Activated CD4-positive, alpha-beta T cell treated with anti-CD3 and anti-CD28 coated beads, Interleukin-2, Interleukin-6, amounts not matched to agents 100 ng/mL and 50 ng/mL, durations not matched to agents 16 hours and 8 hours (primary cell): ENCODE measurements at places on chromosomes 13 and 19.

DNA sequence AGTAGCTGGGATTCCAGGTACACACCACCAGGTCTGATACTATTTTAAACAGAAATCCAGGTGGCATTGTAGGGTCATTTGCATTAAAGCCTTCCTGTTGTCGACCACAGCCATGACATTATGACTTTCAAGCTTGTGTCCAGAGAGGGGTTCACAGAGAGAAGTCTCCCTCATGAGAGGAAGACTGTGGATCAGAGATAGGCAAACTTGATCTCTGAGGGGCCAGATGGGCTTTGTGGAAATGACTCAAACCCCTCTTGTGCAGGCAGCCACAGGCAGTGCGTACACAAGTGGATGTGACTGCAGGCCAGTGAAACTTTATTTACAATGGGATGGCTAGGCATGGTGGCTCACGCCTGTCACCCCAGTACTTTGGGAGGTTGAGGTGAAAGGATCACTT, 27.8 kb upstream of the F2RL3 start:
- DNase-seq: no peak

GRCh38 chr13:100240109-100240779, 151.4 kb downstream of the PCCA start:
- DNase-seq: no peak

DNA sequence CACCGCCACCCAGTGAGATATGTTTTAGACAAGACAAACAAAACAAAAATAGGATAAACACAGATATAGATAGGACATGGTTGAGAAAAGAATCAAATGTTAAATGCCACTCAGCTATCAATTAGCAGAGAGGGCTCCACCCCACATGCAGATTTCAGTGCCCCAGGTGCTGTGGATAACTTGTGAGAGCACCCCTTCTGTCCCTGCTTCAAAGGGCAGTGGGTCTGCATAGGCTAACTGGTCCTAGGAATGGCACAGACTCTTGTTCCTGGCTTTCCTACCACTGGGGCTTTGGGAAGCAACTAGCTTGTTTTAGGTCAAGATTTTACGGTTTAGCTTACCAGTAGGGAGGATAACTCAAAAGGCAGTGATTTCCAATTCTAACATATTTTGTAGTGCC, 460.3 kb downstream of the TSHZ3 start:
- DNase-seq: no peak

- peak; percentile 30 for DNase-seq
Measured at GRCh38 chr13:50085063-50085462, 69.8 kb downstream of the KCNRG start.

GRCh38 chr13:37039896-37040295, 19.6 kb downstream of the SUPT20H start:
- no peak for DNase-seq

GRCh38 chr13:80134346-80134745, 206.6 kb downstream of the SPRY2 start:
- no peak for DNase-seq

DNA sequence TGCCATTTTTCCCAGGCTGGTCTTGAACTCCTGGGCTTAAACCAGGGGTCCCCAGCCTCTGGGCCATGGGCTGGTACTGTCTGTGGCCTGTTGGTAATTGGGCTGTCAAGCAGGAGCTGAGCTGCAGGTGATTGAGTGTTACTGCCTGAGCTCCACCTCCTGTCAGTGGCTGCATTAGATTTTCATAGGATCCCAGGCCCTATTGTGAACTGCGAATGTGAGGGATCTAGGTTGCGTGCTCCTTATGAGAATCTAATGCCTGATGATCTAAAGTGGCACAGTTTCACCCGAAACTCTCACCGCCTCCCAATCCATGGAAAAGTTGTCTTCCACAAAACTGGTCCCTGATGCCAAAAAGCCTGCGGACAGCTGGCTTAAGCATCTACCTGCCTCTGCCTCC, 16.6 kb upstream of the ZNF536 start:
- DNase-seq: no peak

DNA sequence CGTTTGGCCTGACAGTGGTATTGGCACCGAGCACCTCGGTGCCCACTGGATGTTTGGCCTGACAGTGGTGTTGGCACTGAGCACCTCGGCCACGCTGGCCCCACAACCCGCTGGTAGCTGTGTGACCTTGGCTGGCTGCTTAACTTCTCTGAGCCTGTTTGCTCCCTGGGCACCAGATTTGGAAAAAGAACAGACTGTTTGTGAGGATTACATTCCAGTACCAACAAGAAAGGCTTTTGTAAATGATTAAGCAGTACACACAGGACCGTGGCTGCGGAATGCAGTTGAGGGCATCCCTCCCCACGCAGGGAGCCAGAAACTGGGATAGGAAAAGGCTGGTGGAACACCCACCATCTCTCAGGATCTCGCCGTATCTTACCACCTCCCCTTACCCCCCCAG, 31.9 kb downstream of the SLC25A42 start:
- no peak for DNase-seq

DNA sequence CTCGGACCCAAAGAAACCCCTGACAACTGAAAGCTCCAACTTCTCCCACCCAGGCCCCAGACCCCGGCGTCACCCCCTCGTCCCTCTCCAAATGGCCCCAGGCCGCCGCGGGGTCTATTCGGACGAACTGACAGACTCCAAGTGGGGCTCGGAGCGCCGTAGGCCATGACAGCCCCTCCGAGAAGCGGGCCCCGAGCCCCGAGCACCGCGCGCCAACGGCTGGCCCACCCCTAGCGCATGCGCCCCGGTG, 360 bp downstream of the DDX39A start:
- DNase-seq: peak; percentile 88

DNA sequence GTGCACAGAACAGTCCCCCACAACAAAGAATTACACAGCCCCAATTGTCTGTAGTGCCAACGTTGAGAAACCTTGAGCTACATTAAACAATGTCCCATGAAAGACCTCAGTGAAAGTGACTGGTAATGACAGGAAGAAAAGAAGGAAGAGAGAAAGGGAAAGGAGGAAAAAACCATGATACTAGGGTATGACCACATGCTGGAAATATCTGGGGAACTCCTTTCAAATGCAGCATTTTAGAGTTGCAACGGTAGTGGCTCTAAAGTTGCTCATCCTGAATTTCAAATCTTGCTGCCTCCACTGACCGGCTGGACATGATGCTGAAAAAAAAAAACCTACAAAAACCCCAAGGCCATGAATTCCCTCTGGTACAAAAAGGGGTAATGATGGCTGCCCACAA, 26.5 kb downstream of the FPR3 start:
- DNase-seq: no peak

GRCh38 chr19:54481326-54481930, 8.3 kb upstream of the CDC42EP5 start:
- DNase-seq: peak; percentile 52

DNA sequence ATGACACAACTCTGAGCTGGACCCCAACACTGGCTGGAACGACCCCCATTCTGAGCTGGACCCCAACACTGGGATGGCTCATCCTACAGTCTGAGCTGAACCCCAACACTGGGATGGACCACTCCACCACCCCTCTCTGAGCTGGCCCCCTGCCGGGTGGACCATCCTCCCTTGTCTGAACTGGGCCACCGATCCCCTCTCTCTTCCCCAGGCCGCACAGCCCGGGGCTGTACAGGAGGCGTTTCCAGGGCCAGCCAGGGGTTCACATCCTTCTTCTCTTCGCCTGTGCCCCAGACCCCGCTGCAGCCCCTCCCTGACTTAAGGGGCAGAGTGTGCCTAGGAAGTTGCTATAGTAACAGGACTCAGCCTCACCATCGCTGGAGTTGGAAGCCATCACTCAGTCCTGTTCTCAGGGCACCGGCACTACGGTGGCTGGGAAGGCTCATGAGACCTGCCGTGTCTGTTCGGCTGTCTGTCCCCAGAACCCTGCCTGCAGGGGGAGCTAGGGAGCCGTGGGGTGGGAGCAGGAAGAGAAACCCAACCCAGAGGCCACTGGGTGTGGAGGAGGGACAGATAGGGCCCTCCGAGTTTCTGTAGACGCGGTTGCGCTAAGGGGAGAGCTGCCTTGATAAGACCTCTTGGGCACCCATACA, 3.7 kb downstream of the PRKACA start:
- DNase-seq: peak; percentile 79

DNA sequence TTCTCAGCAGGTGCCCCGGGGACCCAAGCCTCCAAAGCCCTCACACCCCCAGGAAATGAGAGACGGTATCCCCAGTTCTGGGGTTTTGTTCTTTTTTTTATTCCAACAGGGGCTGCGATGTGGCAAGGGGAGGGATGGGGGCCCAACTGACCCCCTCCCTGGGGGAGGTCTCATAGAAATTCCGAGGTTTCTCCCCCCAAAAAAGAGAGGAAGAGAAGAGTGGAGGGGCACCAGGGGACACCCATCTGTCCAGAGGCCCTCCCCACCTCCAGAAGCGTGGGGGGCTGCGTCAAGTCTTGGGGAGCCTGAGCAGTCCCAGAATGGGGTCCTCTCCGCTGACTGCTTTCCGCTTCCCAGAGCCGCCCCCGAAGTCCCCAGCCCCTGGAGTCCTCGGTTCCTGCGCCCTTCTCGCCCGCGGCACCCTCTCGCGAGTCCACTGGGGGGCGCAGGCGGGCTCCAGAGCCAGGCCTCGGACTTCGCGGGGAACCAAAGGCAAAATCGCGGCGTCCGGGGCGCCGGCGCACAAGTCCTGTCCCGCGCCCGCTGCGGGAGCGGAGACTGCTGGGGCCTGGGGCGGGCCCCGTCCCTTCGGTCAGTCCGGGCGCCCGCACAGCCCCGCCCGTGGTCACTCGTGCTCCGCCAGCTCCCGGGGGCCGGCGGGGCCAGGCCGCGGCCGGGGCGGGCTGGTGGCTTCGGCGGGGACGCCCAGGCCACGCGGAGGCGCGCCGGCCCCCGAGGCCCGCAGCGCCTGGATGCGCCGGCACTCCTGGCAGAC, 4.4 kb upstream of the ATP1A3 start:
- peak; percentile 63 for DNase-seq

- no peak for DNase-seq
Measured at GRCh38 chr13:113528101-113528812, 37.7 kb upstream of the DCUN1D2 start.

DNA sequence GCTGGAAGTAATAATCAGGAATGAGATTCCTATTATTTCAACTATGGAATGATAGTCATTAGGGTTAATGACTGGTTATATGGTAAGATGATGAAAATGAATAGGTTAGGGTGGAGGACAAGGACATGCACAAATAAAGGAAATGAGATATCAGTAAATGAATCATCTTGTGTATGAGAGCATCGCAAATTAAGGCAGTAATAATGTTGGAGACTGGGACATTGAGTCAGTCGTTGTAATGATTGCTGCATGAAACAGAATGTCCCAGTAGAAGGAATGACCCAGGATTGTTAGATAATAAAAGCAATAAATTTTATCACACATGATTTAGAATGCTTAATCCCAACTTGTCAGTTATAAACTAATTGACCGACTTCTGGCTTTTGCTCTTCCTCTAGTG, 1733.7 kb upstream of the PCDH20 start:
- DNase-seq: no peak

DNA sequence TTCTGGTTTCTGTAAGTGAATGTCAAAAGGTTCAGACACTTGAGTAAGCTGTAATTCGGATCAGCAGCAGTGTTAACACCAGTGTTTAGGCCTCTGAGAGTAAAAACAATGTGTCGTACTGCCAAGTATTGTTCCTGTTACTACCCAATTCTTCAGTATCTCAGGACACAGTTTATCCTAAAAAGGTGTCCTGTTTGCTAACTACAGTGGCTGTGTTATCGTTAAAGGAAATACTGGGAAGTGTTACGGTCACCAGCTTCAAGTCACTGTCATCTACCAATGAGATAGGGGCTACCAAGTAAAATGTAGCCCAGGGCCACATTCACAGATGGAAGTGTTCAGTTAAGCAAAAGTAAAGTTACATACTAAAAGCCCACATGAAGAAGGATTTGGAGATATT, 2.3 kb upstream of the UPF3A start:
- DNase-seq: no peak
